ENCODE measurements at places on chromosomes 2 and 18. TPM values are rescaled to one million over a fixed set of nuclear protein-coding genes. Genes with fewer than 3 reads are reported as not detected.

- no peak for DNase-seq
These were observed 204.6 kb downstream of the SH3RF3 start for GRCh38 chr2:109333414-109334210.

DNA sequence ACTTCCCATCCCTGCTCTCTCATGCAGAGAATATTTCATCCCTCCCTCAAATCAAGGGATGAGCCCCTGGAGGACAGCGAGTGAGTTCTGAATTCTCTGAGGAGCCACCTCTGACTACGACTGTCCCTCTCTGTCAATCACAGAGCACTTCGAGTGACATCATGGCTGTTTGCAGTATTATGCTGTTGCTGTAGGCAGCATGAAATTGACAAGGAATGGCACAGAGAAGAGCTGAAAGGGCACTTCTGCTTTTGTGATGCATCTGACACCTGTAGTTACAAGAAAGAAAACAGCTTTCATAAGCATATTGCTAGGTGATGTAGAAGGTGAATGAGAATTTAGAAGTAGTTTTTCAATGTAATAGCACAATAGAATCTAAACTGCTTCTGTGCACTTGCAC is 166.9 kb downstream of the ARHGAP15 start:
- DNase-seq = no peak

DNA sequence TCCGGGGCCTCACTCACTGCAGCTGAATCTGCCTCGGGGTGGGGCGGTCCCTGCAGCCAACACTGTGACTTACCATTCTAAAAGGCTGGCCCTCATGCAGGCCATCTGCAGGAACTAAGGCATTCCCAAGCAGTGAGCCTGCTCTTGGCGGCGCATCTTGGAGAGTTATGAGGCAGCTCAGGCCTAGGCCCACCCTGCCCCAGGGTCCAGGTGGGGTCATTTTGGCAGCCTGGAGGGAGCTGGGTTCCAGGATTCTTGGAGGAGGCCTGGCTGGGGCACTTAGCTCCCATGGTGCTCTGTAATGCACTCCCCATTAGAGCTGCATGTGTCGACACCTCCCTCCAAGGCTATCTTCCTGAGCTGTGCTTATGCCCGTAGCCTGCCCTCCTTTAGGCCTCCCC is 14.8 kb upstream of the BIN1 start:
- DNase-seq = no peak

DNA sequence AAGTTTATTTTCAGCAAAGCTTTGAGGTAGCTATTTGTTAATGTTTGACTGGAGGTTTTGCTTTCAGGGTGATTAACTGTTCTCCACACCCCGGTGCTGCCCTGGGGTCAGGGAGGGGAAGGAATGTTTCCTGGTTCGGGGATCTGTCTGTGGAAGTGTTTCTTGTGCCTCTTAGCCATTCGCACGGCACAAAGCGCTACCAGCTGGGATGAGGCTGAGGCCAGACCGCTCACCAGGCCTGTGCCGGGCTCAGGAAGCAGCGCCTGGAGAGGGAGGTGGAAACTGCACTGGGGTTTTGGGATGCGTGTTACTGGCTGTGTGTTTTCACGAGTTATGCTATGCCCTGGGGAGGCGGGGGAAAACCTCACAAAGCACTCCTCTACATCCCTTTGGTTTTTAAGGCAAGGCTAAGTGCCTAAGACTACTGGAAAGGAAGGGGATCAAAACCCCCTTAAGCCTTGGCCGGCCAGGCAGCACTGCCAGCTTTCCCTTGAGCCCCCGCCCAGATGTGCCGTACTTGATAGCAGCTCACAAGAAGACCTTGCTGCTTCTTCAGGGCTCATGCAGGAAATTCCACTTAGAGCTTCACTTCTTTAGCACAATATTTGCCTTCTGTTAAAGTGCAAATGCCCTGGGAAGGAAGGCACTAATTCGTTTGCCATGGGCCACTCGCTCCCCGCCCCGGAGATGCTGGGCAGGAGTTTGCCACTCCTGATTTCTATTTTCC is 65.7 kb upstream of the CNGA3 start:
- DNase-seq = no peak

DNA sequence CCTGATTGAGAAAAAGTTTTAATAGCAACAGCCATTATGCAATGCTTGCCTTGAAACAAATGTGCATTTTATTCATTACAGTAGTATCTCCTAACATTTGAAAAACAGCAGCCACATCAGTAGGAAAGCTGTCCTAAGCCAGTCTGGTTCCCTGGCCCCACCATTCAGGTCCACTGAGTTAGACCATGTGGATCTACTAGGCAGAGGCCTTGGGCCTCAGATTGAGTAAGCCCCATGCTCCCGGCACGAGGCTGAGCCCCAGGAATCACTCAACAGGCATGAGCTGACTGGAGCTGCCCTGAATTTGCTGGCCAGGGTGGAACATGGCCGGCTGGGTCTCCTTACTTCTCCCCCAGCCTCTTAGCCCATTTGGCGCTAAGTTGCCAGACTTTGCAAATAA is 103.4 kb downstream of the ZFP36L2 start:
- no peak for DNase-seq

Gene TOGARAM2
- 3.5 TPM for total RNA-seq
